EL (cell line): ENCODE measurements at places on chromosomes 1 and 21.

- no peak for DNase-seq
These were observed 211.1 kb downstream of the CAMTA1 start for GRCh38 chr1:6996371-6996770.

DNA sequence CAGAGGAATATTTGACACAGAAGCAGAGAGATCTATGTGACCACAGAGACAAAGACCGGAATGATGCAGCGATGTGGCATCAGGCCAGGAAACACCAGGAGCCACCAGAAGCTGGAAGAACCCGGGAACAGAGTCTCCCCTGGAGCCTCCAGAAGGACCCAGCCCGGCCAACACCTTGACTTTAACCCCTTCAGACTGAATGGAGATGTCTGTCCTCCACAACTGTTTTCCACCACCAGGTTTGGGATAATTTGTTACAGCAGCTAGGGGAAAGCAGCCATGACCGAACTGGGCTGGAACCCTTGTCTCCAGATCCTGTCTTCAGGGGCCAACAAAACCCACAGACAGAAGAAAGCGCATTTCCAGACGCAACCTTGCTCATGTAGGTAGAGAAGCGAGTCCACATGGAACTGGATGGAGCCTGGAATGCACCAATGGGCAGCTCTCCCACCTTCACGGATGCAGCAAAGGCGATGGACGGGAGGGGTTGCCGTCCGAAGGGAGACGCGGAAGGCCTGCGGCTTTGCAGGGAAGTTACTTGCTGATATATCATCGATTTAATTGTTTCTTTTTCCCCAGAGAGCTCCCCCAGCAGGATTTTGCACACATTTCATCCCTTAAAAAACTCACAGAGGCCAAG lies 396.6 kb downstream of the NPHP4 start:
- no peak for DNase-seq

DNA sequence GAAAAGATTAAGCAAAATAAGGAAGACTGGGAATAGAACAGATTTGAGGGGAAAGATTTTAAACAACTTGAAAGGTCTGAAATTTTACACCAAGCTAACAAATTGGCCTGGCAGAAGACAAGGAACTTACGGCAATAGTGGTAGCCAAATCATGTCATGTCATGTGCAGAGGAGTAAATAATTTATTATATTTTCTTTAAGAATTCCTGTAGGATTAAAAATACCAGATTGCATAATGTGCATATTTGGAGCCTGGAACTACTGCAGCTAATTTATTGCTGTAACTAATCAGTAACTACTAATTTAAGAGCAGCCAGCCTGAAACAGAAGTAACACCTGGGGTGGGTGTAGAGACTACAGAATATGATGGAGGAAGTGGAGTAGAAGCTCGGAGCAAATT lies 334.3 kb downstream of the TGFB2 start:
- DNase-seq: peak; percentile 31

DNA sequence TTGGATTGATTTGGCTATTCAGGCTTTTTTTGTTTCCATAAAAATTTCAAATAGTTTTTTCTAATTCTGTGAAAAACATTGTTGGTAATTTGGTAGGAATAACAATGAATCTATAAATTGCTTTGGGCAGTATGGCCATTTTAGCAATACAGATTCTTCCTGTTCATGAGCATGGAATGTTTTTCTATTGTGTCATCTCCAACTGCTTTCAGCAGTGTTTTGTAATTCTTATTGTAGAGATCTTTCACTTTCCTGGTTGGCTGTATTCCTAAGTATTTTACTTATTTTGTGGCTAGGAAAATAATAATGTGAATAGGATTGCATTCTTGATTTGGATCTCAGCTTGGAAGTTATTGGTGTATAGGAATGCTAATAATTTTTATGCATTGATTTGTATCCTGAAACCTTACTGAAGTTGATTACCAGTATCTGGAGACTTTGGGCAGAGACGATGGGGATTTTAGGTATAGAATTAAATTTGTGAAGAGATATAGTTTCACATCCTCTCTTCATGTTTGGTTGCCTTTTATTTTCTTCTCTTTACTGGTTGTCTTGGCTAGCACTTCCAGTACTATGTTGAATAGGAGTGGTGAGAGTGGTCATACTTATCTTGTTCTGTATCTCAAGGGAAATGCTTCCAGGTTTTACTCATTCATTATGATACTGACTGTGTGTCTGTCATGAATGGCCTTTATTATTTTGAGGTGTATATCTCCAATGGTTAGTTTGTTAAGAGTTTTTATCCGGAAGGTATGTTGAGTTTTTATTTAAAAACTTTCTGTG lies 57.3 kb downstream of the DRAM2 start:
- DNase-seq: peak; percentile 86

DNA sequence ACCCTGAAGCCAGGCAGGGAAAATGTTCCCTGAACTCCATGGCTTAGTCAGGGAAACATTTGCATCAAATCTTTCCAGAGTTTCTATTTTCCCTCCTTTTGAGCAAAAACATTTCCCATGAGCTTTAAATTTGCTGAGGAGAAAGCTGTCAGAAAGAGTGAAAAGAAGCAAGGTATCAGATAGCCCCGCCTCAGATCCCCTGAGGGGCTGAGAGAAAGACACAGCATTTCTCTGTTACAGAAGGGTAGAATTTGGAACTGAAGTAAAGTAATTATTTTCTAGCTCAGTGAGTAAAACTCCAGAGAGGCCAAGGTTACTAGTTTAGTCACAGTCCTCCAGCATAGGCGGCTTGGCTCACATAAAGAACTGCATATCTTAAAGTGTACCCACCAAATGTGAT lies 10.6 kb downstream of the FMO1 start:
- DNase-seq: no peak

DNA sequence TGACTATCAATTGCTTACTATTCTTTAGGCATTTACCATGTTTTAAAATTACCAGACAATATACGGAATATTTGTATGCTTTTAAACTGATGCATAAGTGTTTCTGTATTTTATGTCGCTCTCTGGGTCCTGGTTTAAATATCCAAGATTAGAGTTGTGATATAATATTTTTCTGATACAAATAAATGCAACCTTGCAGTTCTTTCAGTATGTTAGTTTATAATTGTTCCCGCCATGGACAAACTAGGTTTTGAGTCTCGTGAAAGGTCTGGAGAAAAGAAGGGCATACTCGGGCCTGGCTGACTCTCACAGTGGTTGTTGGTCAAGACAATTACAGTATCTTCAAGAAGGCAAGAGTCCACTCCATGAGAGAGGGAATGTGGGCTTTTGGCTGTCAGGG lies 72.6 kb upstream of the AJAP1 start:
- no peak for DNase-seq

DNA sequence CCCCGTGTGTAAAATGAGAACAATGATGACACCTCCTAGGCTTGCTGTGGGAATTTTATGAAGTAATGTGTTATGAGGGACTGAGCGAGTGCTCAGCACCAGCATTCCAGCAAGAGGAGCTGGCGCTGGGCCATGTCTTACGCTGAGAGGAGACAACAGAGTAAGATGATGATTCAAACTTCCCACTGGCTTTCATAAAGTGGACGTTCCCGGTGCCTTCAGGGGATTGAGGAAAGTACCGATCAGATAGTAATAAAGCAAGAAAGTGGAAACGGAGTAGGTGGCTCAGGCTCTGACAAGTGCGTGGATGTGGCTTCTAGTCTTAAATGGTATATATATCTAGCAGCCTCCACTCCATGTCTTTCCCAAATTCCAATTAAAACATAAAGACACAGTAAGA lies 23.8 kb downstream of the EPHA10 start:
- peak; percentile 29 for DNase-seq

GRCh38 chr1:62687903-62688686 lies at the start of gene DOCK7:
TSS of gene DOCK7 (minus strand) at chr1:62688386. CDS start at chr1:62688264, 122 bp downstream.
- DNase-seq: peak; percentile 83
